Panc1 (cell line): ENCODE measurements at places on chromosomes 1 and 21.

DNA sequence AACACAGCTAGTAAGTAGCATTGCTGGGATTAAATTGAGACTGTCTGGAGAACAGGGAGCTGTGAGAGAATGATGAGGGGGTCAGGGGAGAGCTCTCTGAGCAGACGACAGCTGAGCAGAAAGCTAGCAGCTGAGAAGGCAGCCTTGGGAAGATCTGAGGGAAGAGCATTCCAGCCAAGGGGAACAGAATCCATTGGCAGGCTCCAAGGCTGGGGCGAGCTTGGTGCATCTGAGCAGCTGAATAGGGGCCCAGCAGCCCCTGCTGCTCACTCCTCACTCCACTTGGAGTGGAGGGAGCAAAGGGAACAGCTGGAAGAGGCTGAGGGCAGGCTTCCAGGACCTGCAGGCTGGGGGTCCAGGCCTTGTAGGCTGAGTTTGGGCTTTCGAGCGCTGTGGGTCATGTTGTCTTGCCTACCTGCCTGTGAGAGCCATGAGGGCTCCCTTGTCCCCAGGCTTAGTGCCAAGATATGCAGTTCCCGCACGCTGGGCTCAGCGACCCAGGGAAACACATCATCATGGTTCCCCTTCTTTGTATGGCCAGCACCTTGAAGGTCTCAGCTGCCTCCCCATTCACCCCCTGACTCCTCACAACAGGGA, 10.5 kb downstream of the ACOT11 start:
- no peak for DNase-seq

DNA sequence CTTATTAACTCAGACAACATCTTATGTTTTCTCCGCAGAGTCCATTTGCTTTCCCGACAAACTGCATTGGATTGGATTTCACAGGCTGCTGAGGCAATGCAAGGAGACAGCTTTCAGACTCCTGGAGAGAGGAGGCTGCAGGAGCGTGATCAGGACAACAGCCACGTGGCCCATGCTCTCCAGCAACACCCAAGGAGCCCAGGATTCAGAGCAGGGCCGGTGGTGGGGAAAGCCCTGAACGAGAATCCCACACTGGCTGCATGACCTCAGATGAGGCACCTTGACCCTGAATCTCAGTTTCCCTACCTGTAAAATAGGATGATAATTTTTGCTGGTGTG, 78.3 kb upstream of the NFASC start:
- DNase-seq = no peak

DNA sequence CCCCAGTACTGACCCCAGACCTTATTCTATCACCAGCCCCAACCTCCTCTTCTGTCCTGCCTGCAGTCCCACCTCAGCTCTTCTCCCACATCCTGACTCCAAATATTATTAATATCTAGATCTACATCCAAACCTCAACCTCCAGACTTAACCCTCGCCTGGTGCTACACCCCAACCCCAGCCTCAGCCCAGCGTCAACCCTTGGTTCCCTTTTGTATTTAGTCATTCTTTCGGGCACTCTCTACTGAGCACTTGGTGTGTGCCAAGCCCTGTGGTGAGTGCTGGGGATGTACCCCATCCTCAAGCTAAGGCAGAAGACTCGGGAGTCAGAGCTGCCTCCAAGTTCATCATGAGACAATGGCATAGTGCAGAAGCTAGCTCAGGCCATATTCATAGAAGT, 1.1 kb downstream of the SHISAL2A start:
- no peak for DNase-seq

DNA sequence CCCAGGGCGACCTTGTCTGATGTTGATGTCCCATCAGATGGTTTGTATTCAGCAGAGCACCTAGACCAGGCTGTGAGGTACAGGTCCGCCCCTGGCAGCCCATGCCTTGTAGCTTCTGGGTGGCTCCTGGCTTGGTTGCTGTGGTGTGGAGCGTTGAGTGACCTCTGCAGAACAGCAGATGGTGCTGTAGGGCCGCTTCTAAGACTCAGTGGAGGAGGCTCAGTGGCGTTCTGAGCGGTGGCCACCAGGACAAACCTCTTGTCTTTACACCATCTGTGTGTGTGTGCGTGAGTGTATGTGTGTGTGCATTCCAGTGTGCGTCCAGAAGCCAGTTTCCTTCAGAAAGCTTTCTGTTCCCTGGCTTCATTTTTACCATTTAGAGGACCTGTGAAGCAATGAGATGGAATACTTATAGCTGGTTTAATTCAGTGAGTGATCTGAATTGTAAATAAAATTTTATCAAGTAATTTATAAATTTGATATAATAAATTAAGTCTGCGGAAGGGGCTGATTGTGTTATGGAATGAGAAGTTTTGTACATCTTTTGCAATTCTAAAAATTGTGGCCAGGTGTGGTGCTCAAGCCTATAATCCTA, 66.1 kb downstream of the ADARB1 start:
- no peak for DNase-seq

DNA sequence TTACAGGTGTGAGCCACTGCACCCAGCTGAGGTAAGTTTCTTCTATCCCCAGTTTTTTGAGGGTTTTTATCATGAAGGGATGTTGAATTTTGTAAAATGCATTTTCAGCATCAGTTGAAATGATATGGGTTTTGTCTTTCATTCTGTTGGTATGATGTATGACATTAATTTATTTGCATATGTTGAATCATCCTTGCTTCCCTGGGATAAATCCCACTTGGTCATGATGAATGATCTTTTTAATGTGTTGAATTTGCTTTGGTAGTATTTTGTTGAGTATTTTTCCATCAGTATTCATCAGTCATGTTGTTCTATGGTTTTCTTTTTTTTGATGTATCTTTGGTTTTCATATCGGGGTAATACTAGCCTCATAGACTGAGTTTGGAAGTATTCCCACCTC, 141.0 kb downstream of the RPS6KC1 start:
- no peak for DNase-seq

DNA sequence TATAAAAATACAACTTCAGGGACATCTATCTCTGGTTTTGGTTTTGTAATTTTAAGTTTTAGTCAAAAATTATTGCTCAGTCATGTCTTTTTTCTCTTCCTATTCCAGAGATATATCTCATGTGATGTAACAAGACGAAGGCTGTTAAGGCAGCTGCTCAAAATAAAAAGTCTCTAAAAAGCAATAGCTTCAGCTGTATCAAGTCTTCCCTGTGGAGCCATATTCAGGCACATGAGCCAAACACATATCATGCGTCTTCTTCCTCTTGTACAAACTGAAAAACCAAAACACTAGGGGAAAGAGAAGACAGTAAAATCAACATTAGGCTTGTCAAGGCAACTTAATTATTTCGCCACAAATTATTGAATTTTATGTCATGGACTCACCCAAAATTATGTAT, 240.7 kb downstream of the NRIP1 start:
- no peak for DNase-seq

- no peak for DNase-seq
These were observed 12.9 kb downstream of the EPHX1 start for GRCh38 chr1:225822655-225823403.

- no peak for DNase-seq
These were observed 155.7 kb downstream of the PTPRC start for GRCh38 chr1:198794498-198794897.

- DNase-seq = no peak
These were observed 38.8 kb upstream of the ANGPTL7 start for GRCh38 chr1:11150326-11150725.

DNA sequence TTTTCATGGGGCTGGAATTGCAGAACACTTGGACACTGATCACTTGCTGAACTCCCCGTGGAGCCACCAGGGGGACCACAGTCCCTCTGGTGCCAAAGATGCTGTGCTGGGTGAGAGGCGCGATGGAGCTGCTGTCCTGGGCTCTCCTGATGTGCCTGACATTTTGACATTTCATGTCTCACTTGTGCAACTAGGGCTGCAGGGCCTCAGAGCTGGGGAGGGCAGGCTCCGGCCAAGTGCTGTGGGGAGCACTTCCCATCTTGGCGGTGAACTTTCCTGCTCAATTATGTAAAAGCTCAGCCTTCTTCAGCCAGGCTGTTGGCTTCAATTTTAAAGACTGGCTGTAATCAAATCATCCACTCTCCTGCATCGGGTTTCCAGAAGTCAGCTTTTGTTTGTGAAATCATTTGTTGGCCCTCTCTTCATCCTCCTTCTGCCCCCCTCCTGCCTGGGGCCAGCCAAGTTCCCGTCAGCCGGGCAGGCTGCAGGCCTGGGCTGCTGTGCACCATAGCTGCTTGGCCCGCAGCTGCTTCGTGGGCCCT, 36.8 kb downstream of the KCNAB2 start:
- no peak for DNase-seq

GRCh38 chr1:71001624-71002023, 46.0 kb downstream of the PTGER3 start:
- no peak for DNase-seq

DNA sequence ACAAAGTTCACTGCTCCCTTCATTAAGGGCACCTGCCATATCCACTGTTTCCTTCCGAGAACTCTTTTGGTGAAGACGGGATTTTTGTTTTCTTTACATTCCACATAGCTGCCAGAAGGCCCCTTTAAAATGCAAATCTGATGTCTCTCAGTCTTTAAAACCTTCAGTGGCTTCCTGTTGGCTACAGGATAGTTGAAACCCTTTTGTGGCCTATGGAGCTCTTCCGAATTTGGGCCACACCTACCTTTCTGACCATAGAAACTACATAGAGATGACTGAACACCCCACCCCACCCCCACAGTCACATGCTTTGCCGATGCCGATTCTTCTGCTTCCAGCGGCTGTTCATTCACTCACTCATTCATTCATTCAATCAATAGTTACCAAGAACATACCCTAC, 502.6 kb downstream of the KIF26B start:
- DNase-seq = no peak

- DNase-seq = no peak
These were observed 49.7 kb downstream of the NMNAT2 start for GRCh38 chr1:183368213-183369108.

- DNase-seq = no peak
These were observed 606.9 kb downstream of the NUF2 start for GRCh38 chr1:163928651-163929050.

DNA sequence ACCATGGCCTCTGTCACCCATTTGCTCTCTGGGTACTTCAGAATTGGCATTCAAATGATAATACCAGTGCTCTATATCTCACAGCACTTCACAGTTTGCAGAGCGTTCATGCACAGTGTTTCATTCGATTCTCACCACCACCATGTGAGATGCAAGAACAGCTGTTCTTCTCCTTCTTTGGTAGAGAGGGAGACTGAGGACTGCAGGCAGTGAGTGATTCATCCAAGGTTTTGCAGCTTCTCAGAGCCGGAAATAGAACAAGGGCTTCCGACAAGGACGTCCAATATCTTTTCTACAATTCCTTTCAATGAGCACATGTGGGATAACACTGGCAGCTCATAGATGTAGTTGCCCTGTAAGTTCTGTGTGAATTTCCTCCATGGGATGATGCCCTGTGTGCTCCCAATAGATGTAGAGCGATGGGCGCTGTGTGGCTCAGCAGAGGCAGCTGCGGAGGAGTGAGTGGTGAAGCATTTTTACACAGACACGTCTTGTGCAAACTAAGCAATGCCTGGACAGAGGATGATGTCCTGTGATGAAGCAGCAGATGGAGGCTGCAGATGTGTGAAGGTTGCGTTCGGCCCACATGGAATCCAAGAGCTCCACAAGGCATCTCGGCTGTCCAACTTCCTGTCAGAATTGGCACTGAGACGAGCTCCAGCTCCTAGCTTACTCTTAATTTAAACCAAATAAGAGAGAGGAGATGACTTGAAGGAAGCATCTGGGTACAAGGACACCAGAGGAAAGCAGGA, 24.9 kb downstream of the MT1HL1 start:
- DNase-seq = no peak
